ENCODE measurements at places on chromosomes 16 and 17. TPM values are rescaled to one million over a fixed set of nuclear protein-coding genes. Genes with fewer than 3 reads are reported as not detected.

The PRSS27 gene
- total RNA-seq, result 2.5 TPM

The HAPSTR1 gene
- total RNA-seq, result 93.4 TPM

The FA2H gene
- not detected for total RNA-seq

DNA sequence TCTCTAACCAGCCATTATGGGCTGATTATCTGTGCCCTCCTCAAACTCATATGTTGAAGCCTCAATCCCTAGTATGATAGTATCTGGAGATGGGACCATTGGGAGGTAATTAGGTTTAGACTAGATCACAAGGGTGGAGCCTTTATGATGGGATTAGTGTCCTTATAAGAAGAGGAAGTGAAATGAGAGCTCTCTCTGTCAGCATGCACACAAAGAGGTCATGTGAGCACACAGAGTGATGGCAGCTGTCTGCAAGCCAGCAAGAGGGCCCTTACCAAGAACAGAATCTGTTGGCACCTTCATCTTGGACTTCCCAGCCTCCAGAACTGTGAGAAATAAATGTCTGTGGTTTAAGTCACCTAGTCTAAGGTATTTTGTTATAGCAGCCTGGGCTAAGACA, 101.9 kb downstream of the PCTP start:
- no peak for DNase-seq

- DNase-seq, result no peak
These were observed 61.9 kb upstream of the RPL38 start for GRCh38 chr17:74141612-74142011.

DNA sequence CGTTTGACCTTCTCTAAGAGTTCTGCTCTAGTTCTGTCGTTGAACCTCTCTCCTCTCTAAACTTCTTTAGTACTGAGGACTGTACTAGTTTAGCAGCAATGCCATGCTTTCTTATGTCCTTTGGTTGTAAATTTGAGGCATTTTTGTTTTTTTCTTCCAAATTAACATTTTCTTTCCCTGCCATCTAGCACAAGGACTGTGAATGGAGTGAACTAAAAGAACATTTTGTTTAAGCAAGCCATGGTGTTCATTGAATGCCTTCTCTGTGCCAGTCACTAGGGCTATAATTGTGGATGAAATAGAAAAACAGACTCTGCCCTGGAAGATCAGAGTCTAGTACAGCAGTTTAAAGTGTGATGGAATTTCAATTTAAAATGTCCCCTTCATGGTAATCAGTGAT, 137.9 kb downstream of the FTO start:
- no peak for DNase-seq

DNA sequence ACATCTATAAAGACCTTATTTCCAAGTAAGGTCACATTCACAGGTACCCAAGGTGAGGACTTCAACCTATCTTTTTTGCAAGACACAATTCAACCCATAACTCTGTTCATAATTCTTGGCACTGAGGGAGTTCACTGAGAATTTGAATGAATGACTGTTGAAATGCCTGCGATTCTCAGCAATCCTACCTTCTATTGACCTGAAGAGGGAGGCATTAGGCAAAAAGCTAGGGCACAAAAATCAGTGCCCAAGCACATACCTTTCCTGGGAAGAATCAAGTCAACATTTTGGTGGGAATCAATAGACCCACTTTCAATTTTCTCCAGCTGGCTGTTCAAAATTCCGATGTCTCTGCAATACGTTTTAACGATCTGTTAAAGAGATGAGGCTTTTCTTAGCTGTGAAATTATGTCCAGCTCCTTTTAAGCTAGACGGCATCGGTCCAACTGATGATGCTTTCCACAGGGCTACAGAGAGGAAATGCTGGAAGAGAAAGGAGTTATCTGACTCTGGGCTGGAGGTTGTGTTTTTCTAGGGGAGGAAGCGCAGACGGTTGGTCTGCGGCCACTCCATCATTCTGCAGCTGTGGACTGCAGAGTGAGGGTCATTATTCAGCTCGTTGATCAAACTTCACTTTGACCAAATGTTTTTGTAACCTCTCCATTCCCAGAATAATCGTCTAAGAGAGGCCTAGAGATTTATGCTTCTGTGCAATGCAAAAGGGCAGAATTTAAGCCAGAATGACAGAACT, 25.2 kb downstream of the BCO1 start:
- no peak for DNase-seq

GRCh38 chr17:75514919-75515495, 330 bp downstream of the CASKIN2 start:
- DNase-seq, result peak; percentile 93

- DNase-seq, result no peak
These were observed 58.5 kb downstream of the HS3ST3B1 start for GRCh38 chr17:14359163-14360020.

DNA sequence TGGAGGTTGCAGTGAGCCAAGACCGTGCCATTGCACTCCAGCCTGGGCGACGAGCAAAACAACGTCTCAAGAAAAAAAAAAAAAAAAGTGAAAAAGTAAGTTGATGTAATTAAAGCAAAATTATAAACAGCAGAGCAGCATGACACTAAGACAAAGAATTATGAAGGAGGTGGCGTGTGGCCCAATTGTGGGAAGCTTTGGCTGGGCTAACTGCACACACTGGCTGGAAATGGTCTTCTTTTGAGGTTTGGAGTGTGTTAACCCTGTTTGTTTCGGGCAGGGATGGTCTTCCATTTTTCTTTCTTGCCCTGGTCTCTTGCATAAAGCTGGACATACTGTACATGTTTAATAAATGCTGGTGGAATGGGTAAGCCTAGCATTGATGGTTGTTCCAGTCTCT, 54.8 kb downstream of the RAP1GAP2 start:
- peak; percentile 61 for DNase-seq

GRCh38 chr16:89048090-89048725, 45.4 kb upstream of the ACSF3 start:
- no peak for DNase-seq

- no peak for DNase-seq
These were observed 62.6 kb downstream of the AXIN2 start for GRCh38 chr17:65498816-65499215.

GRCh38 chr16:73420244-73420643, 372.3 kb upstream of the ZFHX3 start:
- DNase-seq, result no peak

- DNase-seq, result no peak
These were observed 546.4 kb upstream of the EEF2KMT start for GRCh38 chr16:5643855-5644531.

GRCh38 chr17:39485555-39485954, 24.3 kb downstream of the CDK12 start:
- DNase-seq, result peak; percentile 88
